ENCODE measurements at places on chromosomes 6 and 20.

DNA sequence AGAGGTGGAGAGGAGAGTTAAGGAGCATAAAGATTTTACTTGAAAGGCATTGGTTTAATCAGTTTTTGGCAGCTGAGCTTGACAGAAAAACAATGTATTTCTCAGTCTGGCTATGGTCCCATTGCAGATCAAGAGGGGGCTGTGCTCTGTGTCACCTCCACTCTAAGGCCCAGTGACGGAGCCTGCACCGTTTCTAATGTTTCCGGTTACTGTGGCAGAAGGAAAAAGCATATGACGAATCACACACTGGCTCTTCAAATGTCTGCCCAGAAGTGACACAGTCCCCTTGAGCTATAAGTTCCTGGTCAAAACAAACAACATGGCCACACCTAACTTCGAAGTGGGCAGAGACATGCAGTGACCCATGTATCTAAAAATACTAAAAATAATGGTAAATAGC lies 372.0 kb downstream of the PLCB1 start:
- no peak for DNase-seq

DNA sequence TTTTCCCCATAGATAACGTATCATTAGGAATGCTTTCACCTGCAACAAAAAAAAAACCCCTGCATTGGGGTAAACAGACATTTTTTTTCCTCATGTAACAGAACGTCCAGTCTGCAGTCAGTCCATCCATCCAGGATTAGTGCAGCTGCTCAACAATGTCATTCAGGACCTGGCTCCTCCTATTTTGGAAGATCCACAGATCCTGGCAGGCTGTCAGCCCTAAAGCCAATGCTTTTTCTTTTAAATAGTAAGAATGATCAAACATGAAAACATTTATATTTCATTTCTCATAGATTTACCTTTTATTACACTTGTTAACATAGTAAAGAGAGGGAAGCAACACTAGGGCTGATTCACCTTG lies 116.5 kb upstream of the CCDC28A start:
- no peak for DNase-seq

DNA sequence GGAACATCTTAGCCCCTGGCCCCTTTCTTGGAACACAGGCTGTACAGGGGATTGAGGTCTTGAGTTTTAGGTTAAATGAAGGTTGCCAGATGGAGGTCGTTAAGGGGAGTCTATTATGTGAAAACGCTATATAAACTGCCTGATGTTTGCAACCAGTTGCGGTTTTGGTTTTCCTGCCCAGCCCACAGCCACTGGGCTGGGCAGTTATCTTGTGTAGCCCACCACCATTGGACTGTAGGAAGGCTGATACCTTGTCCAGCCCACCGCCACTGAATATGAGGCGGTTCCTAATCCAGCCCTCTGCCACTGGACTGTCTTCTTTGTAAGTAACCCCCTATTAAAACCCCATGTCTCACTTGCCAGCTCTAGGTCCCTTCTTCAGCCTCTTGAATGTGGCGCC lies 42.3 kb upstream of the COL21A1 start:
- no peak for DNase-seq

- no peak for DNase-seq
Observed at GRCh38 chr6:35090734-35091133, 50.4 kb downstream of the TCP11 start.

- DNase-seq: no peak
Observed at GRCh38 chr6:29596381-29596900, 11.5 kb downstream of the OR2H2 start.

DNA sequence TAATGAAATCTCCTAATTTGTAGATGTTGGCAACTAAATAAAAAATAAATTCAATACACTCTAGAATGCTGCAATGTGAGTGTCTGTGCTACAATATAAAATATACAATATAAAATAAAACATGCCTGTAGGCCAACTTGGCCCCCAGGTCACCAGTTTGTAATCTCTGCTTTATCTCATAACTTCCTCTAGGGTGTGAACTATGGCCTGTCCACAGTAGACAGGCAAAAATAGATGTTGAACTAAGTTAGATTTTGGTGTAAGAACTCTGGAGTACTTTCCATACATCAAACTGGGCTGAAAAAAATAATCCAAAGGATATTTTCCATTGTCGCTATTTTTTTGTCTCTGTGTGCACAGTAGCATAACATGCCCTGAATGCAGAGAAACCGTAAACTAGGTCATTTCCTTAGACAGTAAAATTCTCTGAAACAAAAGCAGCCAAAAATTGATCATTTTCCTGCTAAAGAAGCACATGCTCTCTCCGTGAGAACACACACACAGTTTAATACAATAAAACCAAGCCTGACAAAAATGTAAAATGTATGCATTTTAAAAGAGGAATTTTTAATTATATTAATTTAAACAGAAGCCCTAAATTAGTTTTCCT lies 98.5 kb upstream of the ZFP64 start:
- DNase-seq: no peak

- DNase-seq: peak; percentile 17
Observed at GRCh38 chr6:80133020-80133419, 26.5 kb downstream of the BCKDHB start.

- DNase-seq: no peak
Observed at GRCh38 chr6:156982168-156982567, 205.0 kb downstream of the ARID1B start.

Measured in CD4-positive, alpha-beta T cell treated with Interleukin-1 beta for 1 hour (primary cell).